Astrocyte of the hippocampus (primary cell): ENCODE measurements at places on chromosomes 6 and 20.
A peak's percentile ranks its signal among the peaks of the same experiment; 100 is the strongest.

DNA sequence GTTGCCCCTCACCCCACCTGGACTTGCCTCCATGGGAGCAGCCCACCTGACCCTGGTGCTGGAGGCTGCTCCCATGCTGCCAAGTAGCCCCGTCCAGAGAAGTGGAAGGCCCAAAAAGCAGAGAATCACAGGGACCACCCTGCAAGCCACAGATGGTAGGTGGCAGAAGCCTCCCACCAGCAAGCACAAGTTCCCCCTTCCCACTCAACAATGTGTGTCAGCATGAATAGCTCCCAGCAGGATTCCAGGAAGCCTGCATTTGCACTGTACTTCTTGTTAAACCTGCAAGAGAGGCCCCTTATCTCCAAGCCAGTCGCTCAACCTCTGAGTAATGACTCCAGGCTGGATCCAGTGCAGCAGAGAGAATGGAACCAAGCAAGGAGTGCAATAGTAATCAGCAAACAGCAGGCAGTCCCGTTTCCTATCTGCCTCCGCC lies 180.8 kb upstream of the CST7 start:
- DNase-seq: peak; percentile 44

- no peak for DNase-seq
These were observed 6.5 kb upstream of the RNF24 start for GRCh38 chr20:4021906-4022305.

- no peak for DNase-seq
These were observed 29.8 kb downstream of the KIF6 start for GRCh38 chr6:39695447-39695846.

GRCh38 chr20:25148982-25149846 lies 46.3 kb upstream of the ENTPD6 start:
- no peak for DNase-seq

- peak; percentile 95 for DNase-seq
These were observed 39.0 kb downstream of the GMPR start for GRCh38 chr6:16277101-16277981.

DNA sequence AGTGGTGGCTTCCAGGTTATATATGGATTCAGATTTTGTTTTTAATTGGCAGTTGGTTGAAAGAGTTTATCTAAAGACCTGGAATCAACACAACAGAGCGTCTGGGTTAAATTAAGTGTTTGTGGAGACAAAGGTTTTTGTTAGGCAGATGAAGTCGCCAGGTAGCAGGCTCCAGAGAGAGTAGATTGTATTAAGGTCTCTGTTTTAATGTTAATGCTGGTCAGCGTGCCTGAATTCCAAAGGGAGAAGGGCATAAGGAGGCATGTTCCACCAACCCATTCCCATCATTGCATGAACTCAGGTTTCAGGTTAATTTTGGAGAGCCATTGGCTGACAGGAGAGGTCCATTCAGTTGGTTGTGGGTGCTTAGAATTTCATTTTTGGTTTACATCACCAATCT lies 744.1 kb upstream of the GJE1 start:
- no peak for DNase-seq

DNA sequence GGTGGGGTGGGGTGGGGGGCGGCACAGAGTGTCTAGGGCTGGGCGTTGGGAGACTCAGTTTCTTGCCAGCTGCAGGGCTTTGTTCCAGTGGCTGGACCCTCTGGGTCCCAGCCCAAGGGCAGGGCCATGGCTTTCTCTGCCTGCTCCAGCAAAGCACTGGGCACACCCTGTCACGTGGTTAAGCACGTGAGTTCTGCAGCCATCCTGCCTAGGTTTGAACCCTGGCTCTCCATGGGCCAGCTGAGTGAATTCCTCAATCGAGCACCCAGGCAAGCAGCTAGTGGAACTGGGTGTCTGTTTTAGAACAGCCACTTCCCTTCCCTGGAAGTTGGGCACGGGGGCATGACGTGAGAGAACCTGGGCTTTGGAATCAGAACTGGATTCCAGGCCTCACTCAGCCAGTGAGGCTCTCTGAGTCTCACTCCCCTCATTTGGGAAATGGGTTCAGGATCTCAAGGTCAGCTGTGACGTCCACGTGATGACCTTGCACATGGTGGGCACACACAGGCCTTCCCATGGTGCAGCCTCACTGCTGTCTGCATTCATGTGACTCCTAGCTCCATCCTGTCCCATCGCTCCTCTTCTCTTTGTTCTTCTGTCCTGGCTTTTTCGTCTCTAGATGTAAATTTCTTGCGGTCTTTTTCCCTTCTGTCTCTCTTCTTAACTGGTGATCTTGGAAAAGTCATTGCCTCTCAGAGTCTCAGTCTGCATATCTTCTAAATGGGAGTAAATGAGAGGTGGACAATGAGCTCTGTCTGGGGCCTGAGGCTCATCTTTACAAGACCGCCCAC lies 45.9 kb downstream of the NOL4L start:
- no peak for DNase-seq

GRCh38 chr6:157989541-157990289 lies 8.1 kb downstream of the SYNJ2 start:
- peak; percentile 91 for DNase-seq

DNA sequence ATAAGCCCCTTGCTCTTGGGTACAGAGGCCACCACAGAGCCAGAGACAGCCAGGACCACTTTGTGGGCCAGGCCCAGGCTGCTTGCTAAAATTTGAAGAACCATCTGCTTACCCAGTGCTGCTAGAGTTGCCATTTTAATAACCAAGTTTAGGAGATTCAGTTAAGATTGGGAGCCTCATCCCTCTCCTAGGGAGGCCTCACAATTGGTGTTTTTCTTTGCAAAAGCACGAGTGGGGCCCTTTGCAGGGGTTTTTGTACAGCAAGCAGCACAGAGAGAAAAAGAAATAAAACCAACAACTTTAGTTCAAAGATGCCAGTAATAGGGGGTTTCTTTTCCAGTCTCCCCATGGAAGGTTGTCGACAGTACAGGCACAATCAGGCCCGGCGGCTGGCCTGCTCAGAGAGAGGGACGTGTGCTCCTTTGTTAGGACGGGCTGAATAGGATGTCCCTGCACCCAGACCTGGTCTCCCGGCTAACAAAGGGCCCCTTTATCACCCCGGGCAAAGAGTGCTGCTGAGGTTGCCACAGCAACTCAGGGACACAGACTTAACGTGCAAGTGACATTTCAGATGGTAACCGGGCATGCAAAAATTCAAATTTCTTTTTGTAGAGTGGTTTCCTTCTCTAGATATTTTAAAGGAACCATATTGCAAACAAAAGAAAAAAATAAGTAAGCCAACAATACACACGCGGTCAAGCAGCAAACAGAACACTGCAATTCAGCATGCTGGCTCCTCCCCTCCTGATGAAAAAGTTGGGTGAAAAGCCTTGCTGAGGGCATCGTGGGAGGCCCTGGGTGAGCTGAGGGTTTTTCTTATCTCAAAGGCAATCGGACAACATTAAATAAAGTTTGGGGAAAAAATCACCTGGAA lies 10.5 kb upstream of the TOX2 start:
- peak; percentile 34 for DNase-seq

GRCh38 chr6:128508588-128509296 lies 11.7 kb downstream of the PTPRK start:
- peak; percentile 79 for DNase-seq

DNA sequence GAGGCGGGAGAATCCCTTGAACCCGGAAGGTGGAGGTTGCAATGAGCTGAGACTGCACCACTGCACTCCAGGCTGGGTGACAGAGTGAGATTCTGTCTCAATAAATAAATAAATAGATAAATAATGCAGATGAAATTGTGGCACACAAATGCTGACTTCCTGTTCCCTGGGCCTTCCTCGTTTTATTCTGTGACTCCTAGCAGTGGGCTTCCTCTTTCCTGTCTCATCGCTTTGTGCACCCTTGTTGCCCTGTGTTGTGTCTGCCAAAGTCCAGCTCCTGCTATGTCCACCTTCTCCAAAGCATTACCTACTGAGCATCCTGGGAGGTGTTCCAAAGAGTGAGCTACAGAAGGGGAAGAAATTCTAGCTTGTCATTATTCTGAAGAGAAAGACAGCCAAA lies 100.2 kb upstream of the TIAM2 start:
- DNase-seq: no peak

DNA sequence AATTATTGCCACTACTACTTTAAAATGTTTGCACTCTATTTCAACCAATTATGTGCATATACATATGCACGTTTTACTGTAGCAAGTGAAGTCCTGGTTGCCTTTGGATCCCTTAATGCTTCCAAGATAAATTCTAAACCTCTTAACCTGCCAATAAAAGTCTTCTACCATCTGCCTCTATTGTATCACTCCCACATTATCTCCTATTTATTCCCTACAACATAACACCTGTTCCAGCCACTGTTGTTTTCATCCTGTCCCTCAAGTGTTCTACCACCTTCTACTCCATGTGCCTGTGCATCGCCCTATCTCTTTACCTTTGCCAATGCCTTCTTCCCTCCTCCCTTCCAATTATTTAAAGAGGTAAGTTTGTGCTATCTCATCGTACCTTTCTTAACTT lies 499.0 kb upstream of the RNF217 start:
- DNase-seq: no peak

GRCh38 chr20:32203356-32204204 lies 4.0 kb downstream of the PLAGL2 start:
- no peak for DNase-seq

DNA sequence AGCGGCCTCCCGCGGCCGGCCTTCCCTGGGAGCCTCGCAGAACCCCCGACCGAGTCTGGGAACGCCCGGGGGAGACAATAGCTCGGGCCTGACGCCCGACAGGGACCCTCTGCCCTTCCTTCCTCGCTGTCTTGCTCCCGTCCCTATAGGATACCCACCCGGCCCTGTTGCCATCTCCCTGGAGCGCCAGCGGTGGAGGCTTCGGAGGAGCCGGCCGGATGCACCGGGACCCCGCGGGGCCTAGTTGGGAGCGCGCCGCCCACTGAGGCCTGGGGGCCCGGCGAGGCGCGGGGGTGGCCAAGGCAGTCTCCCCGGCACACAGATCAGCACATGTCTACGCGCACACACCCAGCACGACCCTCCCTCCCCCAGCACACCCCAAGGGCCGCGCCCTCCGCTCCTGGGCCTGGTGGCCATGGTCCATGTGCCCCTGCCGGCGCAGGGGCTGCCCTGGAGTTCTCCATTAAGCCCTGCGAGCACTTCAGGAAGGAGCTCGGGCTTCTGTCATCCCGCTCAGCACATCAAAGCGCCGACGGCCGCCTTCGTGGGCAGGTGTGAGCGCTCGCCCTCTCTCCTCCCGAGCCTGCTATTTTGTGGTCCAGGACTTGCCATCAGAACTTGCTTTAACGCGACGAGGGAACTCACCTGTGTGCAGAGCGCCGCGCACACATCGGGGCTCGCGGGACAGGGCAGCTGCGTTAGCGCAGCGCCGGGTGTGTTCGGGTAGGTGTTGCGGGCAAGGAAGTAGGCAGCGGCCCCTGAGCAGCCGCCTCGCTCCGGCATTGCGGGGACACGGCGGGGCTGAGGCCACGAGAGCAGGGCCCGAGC lies 3.7 kb downstream of the FOXF2 start:
- peak; percentile 20 for DNase-seq
